Stimulated activated memory B cell treated with anti-CD40 and anti-IgM and Interleukin-4, amounts not matched to agents 10 μg/mL and 1 μg/mL and 100 μg/mL, for 72 hours (primary cell): ENCODE measurements at places on chromosomes 11 and 22.

DNA sequence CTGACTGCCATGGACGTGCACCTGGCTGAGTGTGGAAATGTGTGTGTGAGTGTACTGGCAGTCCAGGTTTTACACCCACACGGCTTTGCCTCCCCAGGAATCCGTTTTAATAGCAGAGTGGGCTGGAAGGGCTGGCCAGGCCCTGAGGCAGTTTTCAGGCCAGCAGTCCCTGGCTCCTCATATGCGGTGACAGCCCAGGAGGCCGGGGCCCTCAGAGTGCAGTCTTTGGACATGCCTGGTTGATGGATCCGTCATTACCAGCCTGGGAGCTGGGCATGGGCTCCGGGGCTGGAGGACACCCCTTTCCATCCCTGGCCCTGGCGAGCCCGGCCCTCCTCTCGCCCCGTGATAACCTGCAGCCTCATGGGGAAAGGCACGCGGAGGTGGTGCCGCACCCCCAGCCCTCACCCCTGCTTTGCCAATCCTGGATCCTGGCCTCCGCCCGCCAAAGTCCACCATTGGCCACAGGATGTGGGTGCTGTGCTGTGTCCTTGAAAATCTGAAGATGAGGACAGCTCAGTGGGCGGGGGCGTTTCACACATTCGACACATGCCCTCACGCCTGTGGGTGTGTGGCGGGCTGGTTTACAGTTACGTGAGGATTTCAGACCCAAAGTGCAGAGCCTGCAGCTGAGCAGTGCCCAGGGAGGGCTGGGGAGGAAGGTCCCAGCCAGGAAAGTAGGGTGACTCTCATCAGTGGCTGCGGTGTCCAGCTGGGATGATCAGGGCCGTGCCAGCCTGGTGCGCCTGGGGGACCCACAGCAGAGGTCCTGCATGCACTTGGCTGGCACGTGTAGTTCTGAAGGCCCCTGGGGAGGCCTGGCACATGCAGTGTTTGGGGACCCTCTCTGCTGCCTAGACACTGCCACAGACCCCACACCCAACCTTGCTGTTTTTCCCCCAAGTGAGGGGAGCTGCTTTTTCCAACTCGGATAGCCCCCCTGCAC lies 55.1 kb downstream of the RTN4R start:
- ATAC-seq = no peak

DNA sequence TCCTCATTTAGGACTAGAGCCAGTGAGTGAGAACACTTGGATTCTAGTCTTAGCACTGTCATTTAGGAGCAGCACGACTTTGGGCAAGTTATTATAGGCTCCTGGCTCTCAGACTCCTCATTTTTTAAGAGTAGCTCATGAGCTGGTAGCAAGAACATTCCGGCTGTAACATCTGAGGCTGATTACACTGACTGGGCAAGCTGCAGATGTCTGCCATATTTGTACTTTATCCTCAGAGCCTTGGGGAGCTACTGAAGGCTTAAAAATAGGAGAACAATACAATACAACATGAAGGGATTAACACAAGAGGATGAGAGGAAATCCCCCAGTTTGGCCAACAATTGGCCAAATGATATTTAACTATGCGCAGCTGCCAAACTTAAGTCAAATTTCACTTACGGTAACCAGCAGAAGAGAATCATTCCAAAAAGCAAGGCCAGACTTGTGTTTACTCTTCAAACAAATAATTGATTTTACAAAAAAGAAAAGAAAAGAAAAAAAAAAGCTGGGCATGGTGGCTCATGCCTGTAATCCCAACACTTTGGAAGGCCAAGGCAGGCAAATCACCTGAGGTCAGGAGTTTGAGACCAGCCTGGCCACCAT lies 113.1 kb upstream of the ARHGAP42 start:
- no peak for ATAC-seq

DNA sequence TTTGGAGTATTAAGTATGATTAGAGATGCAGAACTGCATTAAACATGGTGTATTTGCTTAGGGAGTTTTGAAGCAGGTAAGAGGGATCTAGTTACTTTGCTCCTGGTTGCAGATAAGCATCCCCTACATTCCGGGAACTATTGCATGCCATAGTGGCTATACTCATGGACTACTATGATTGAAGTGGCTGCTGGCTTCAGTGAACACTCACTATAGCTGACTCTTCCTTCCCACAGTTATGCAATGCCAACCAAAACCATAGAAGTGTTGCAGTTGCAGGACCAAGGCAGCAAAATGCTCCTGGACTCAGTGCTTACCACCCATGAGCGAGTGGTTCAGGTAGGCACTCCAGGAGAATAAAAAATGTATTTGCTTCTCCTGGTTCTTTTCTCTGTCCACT lies 17.0 kb downstream of the COA4 start:
- no peak for ATAC-seq

- no peak for ATAC-seq
These were observed 41.8 kb downstream of the LIF start for GRCh38 chr22:30204742-30205111.

- ATAC-seq = peak; percentile 73
These were observed at the start of gene PLCB3 for GRCh38 chr11:64251016-64251752. Gene PLCB3, plus strand, starts transcription at chr11:64251530. Its CDS starts 120 bp downstream, at chr11:64251650.

DNA sequence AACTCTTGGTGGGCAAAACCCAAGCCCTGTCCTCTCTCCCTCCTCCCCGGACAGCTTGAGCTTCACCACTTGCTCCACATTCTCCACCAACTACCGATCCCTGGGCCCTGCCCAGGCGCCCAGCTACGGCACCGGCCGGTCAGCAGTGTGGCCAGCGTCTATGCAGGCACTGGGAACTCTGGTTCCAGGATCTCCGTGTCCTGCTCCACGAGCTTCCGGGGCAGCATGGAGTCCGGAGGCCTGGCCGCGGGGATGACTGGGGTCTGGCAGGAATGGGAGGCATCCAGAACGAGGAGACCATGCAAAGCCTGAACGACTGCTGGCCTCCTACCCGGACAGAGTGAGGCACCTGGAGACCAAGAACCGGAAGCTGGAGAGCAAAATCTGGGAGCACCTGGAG lies 68.9 kb upstream of the RTL6 start:
- no peak for ATAC-seq

- no peak for ATAC-seq
These were observed 57.8 kb downstream of the BRD1 start for GRCh38 chr22:49769691-49770546.

DNA sequence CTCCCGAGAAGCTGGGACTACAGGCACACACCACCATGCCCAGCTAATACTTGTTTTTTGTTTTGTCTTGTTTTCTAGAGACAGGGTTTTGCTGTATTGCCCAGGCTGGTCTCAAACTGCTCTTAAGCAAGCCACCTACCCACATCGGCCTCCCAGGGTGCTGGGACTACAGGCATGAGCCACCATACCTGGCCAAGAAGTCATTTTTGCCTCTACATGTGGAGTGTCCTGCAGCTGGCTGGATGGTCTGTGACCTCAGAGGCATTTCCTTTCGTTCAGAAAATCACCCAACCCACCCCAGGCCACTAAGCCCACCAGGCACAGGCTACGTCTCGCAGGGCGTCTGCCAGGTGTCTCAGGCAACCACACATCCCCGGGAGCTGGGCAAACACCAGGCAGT lies 12.8 kb downstream of the SHANK2 start:
- no peak for ATAC-seq

DNA sequence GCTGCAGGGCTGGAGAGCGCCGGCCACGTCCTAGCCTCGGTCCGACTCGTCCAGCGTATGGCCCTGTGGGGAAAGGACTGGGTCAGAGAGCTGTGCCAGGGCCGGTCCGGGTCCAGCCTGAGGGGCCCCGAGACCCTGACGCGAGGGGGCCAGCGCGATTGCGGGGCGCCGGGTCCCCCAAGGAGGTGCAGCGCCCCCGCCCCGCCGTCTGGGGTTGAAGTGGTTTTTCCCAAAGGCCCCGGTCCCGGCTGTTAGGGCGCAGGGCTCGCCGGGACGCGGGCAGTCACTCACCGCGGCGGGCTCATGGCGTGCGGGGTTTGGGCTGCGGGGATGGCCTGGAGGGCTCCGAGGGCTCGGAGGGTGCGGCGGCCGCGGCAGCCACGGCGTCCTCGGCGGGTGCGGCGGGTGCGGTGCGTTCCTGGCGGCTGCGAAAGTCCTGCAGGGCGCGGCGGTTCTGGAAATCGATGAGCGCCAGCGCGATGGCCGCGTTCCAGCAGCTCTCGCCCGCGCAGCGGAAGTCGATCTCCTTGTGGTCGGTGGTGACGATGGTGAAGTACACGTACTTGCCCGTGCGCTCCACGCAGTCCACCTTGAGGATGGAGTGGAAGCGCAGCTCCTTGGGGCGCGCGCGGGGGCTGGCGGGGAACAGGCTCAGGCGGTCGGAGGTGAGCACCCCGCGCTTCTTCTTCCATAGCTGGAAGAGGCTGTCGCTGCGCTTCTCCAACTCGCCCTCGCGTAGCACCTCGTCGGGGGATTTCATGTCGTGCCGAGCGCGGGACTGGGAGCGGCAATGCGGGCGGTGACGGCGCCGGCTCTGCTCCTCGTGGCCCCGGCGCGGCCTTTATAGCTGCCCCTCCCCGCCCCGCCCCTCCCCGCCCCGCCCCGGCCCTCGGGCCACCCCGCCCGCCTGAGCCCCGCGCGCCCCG lies at the start of gene PHLDA2:
PHLDA2 (minus strand) TSS at position 816 of the 926 bp plus-strand sequence; CDS start at position 760, 56 bp downstream.
- ATAC-seq = peak; percentile 11

- no peak for ATAC-seq
These were observed 21.5 kb downstream of the SHISAL1 start for GRCh38 chr22:44291265-44291664.

GRCh38 chr11:68828155-68828931 lies 13.4 kb downstream of the CPT1A start:
- ATAC-seq = peak; percentile 78

GRCh38 chr22:32590556-32590955 lies 115.9 kb downstream of the FBXO7 start:
- no peak for ATAC-seq

- no peak for ATAC-seq
These were observed 10.4 kb upstream of the GAL start for GRCh38 chr11:68673991-68674390.

- no peak for ATAC-seq
These were observed 83.9 kb downstream of the LDLRAD3 start for GRCh38 chr11:36027731-36028130.

GRCh38 chr11:8025816-8026215 lies 38.7 kb downstream of the EIF3F start:
- no peak for ATAC-seq

DNA sequence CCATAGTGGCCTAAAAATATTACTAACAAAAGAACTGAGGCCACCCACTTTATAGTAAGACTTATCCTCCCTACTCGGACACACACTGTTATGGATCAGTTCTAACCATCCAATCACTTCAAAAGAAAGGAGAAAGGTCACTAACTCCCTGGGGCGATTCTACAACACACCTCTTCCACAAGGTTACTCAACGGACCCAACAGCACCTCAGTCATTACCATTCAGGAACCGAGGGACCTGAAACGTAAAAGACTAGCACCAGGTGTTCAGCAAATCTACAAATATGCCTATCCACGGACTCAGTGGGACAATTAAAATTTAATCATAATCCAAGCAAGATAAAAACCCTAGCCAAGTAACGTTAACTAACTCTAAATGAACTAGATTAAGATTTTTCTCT lies 1.6 kb downstream of the HNRNPUL2 start:
- ATAC-seq = no peak

- no peak for ATAC-seq
These were observed 134.1 kb downstream of the GRIK4 start for GRCh38 chr11:120645639-120646038.

GRCh38 chr22:23059284-23059948 lies 10.9 kb upstream of the GNAZ start:
- no peak for ATAC-seq

GRCh38 chr22:47315862-47316419 lies 553.5 kb downstream of the TBC1D22A start:
- ATAC-seq = no peak

DNA sequence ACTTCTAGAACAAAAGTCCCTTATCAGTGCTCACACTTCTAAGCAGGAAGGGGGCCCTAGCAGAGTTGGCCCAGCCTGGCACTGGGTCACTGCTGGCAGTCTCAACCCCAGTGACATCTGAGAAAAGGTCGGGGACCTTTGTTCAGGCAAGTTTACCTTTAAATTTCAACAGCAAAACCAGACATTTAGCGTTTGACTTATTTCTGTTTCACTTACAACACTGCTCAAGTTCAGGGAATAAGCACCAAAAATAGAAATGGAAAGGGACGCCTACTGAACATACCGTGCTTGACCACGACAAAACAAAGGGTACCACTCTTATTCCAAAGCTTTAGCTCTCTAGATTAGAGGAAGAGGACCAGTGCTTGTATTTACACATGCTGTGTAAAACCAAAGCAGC lies 26.2 kb downstream of the PITPNB start:
- no peak for ATAC-seq

- ATAC-seq = no peak
These were observed 19.9 kb downstream of the SC5D start for GRCh38 chr11:121312483-121312882.

DNA sequence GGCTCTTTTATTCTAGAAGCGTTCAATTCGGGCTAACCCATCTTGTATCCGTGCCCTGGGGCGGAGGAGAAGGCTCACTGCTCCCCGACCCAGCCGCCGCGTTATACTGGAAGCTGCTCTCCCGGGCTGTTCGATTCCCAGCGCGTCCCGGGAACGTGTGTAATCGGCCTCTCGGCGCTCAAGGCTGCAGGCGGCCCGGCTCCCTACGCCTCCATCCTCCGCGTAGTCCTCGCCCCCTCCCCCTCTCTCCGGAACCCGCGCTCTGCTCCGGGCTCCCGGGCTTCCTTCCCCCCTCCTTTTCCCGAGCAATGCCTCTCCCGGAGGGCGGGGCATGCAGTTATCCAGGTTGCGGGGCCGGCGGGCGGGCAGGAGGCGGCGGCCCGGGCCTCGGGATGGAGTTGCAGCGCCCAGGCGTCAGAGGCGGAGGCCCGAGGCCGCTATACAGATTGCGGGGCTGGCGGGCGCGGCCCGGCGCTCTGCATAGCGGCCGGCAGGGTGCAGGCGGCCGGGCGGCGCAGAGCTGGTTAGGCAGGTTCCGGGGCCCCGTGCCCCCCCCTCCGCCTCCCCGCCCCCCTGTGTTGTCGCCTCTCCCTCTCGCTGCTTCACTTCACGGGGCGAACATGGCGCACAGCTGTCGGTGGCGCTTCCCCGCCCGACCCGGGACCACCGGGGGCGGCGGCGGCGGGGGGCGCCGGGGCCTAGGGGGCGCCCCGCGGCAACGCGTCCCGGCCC lies at the start of gene KMT2A:
KMT2A (plus strand) TSS at position 600 of the 732 bp plus-strand sequence; CDS start at position 621, 21 bp downstream.
- peak; percentile 86 for ATAC-seq
